H54 (cell line): ENCODE measurements at places on chromosomes 1 and 21.
A peak's percentile ranks its signal among the peaks of the same experiment; 100 is the strongest.

DNA sequence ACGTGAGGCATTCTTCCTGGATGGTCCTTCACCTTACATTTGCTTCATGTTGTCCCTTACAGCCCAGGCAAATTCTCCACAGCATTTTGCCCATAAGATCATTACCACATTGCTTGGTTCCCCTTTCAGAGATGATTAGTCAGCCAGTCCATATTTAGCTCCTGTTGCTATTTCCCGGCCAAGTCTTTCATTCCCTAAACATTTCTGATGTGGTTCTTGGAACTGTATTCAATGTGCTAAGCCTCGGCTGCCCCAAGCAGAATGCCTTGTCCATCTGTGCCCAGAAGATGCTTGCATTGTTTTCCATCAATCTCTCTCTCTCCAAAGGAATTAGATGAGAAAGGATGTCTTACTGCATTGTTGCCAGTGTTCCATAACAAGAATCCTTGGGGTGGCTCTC is 420.9 kb upstream of the CAMK1G start:
- DNase-seq, result no peak

DNA sequence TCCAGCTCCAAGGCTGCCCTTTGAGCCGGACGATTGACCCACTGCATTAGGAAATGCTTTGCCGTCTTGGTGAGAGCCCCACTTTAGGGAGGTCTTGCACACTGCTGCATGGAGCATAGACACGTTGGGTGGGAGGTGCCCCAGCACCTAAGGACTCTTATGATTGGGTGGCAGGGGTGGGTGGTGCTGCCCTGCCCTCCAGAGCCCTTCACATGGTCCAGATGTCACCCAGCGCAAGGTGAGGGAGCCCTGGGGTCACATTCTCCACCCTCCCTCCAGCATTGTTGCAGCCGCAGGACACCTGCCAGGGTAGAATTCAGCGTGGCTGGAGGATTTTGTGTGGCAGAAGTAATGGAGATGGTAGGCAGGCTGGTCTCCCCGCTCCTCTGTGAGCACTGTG is 137.4 kb upstream of the COL6A1 start:
- no peak for DNase-seq

- DNase-seq, result peak; percentile 26
Measured at GRCh38 chr1:110393691-110394492, 3.1 kb upstream of the SLC16A4 start.

- DNase-seq, result no peak
Measured at GRCh38 chr1:203129501-203130231, 2.1 kb downstream of the ADORA1 start.

GRCh38 chr1:88462096-88462487 is 222.0 kb upstream of the PKN2 start:
- DNase-seq, result no peak

GRCh38 chr1:51217101-51217500 is 19.0 kb upstream of the RNF11 start:
- DNase-seq, result no peak
